ENCODE measurements at places on chromosomes 12 and 14. TPM values are rescaled to one million over a fixed set of nuclear protein-coding genes. Genes with fewer than 3 reads are reported as not detected.

DBX2 gene
- not detected for total RNA-seq

AICDA gene
- 0.75 TPM for total RNA-seq

SERPINA10 gene
- not detected for total RNA-seq

BLOC1S1 gene
- 129 TPM for total RNA-seq

COA8 gene
- total RNA-seq, result 29.7 TPM

TAS2R13 gene
- 1.3 TPM for total RNA-seq

SERPINA12 gene
- not detected for total RNA-seq

KLHL33 gene
- 0.29 TPM for total RNA-seq

OTX2 gene
- total RNA-seq, result not detected

ACRBP gene
- 3.8 TPM for total RNA-seq

LGALS3 gene
- total RNA-seq, result 351 TPM

GLI1 gene
- total RNA-seq, result 1.4 TPM

TBX3 gene
- total RNA-seq, result 35.9 TPM

TAS2R10 gene
- not detected for total RNA-seq

CDKL1 gene
- 20.7 TPM for total RNA-seq

PLXNC1 gene
- total RNA-seq, result 15.7 TPM

KRT71 gene
- not detected for total RNA-seq

LHX5 gene
- not detected for total RNA-seq

IAPP gene
- total RNA-seq, result not detected

HSP90B1 gene
- 676 TPM for total RNA-seq

TTC6 gene
- total RNA-seq, result 7.9 TPM

RND1 gene
- total RNA-seq, result 7.1 TPM

Measured in upper lobe of right lung (tissue), 1 donor.